ENCODE measurements at places on chromosomes 4 and X. TPM values are rescaled to one million over a fixed set of nuclear protein-coding genes. Genes with fewer than 3 reads are reported as not detected.
A peak's percentile ranks its signal among the peaks of the same experiment; 100 is the strongest.

Gene MAGEA8
- not detected for total RNA-seq

Gene AMBN
- not detected for total RNA-seq

Gene MAGEA12
- not detected for total RNA-seq

Gene POF1B
- total RNA-seq: 7.7 TPM

DNA sequence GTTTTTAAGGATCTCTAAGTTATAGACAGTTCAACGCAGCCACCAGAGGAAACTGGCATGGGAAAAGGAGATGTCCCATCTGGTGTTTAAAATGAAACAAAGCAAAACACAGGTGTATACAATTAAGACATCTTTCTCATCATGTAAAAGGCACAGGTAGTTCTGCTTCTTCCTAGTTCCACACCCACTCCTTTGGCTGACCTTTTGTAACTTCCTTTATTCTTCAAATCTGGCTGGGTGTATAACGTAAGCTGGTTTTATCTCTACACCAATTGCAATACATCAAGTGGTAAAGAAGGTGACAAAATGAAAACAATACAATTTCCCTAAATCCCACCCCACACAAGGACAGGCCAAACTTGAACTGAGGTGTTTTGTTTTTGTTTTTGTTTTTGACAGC, 27.3 kb upstream of the FBXW7 start:
- no peak for DNase-seq

DNA sequence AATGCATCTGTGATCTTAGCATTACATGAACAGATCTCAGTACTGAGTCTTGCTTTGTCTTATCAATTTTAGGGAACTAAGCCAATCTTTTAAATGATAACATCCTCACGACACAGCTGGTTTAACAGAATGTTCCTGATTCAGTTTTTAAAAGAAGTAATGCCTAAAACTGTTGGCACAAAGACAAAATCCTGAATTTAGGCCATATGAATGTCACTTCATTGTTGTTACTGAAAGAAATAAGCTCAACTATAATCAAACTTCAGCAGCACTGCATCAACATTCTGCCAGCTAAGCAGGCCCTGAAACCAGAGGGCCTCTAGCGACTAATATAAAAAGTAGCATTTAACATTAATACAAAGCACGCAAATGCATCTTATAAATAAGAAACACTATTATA, 130.6 kb downstream of the FRYL start:
- DNase-seq: no peak

DNA sequence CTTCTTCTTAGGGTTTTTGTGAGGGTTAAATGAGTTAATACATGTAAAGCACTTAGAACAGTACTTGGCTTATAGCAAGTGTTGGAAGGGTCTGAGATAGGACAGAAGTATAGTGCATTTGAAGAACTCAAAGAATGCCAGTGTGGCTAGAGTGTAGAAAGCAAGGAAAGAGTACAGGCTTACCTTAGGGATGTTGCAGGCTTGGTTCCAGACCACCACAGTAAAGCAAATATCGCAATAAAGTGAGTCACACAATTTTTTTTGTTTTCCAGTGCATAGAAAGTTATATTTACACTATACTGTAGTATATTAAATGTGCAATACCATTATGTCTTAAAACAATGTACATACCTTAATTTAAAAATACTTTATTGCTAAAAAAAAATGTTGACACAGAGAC, 41.3 kb downstream of the KIF4A start:
- no peak for DNase-seq

Gene AFM
- total RNA-seq: not detected

GRCh38 chr4:93066749-93067148, 761.8 kb upstream of the ATOH1 start:
- peak; percentile 86 for DNase-seq

All from bronchial epithelial cell (primary cell).